Activated CD4-positive, alpha-beta T cell treated with anti-CD3 and anti-CD28 coated beads, Interleukin-2, amount 50 U/mL, for 4 hours (primary cell): ENCODE measurements at places on chromosomes 4 and X.

GRCh38 chr4:33467291-33467690, 2747.1 kb downstream of the PCDH7 start:
- DNase-seq = no peak

GRCh38 chr4:175435381-175435783, 376.7 kb downstream of the GPM6A start:
- no peak for DNase-seq

- no peak for DNase-seq
Measured at GRCh38 chr4:80011636-80012236, 61.3 kb downstream of the ANTXR2 start.

DNA sequence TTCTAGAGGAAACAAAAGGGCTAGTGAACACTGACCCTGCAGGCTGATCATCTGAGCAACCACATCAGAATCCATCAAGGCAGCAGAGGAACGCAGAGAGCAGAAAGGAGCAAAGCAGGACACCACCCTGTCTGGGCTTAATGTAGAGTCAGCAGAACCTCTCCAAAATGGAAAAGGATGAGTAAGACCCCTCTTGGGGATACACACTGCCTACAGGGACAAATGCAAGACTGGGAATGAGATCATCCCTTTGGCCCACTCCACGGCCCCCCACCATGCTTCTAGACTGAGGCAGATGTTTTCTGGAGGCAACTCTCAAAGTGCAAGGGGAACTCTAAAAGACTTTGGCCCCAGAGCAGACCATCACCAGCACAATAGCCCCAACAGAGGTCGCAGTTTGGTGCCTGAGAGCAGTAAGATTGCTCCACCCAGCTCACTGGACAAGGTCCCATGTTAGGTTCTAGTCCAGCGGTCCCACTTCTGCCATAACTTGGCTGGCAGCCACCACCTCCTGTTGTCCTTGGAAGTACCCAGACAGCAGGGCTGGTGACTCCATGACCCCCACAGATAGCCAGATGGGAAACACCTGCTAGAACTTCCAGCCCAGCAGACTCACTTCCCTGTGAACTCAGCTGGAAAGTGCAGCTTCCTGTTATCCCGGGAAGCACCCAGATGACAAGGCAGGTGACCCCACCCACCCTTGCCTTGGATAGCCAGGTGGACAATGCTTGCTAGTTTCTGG, 372.7 kb downstream of the INPP4B start:
- DNase-seq = no peak

DNA sequence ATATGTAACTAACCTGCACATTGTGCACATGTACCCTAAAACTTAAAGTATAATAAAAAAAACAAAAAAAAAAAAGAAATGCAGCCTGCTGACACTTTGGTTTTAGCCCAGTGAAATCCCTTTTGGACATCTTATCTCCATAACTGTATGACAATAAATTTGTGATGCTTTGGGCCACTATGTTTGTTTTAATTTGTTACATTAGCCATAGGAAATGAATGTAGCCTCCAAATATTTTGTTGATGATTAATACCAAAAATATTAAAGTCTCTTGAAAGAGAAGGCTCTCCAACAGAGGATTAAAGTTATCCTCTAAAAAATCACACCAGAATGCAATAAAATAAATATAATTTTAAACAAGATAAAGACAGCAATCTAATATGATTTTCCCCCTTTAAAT, 852.7 kb upstream of the SLIT2 start:
- DNase-seq = no peak
